ENCODE measurements at places on chromosomes 4 and X.

DNA sequence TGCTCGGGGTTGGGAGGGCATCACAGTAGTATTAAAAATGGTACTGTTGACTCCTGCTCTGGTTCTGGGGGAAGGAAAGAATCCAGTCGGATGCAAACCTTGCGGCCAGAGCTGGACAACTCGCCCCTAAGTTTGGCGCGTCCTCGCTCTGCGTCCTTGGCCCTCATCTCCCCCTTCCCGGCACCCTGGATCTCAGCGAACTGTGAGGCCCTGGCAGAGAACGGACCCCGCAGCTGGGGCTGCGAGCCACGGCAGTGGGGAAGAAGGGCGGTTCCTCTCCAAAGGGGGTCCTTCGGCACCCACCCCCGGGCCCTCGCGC is 14.0 kb downstream of the ARHGEF6 start:
- H3K4me1 ChIP-seq: no peaks in the 10 kb centered on the region
- H3K27ac ChIP-seq: peak overlapping the region; percentile 90
- H3K4me3 ChIP-seq: peak overlapping the region; percentile 59
- H3K36me3 ChIP-seq: no peaks in the 10 kb centered on the region
- no peaks in the 10 kb centered on the region for H3K27me3 ChIP-seq
- no peak for DNase-seq

GRCh38 chr4:127284236-127284635 is 348.5 kb upstream of the INTU start:
- H3K36me3 ChIP-seq: no peaks in the 10 kb centered on the region
- H3K27ac ChIP-seq: no peak overlapping the region
- no peaks in the 10 kb centered on the region for H3K27me3 ChIP-seq
- no peaks in the 10 kb centered on the region for H3K4me1 ChIP-seq
- H3K4me3 ChIP-seq: no peak overlapping the region

DNA sequence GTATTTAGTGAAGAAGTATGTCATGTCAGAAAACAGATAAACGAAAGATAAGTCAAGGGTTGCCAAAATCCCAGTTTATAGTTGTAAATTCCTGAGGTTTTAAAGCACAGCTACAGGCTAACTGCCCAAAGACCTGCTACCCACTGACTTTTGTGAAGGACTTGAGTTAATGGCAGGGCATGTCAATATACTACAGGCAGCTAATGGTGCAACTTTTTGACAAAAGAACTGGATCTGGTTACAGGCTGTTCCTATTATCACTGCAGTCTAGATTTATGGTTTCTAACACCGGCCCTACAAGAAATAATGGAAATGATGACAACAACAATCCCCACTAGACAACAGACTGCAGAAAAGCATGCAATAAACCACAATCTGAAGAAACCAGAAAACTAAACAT is 6.4 kb downstream of the SCML2 start:
- DNase-seq: no peak
- no peaks in the 10 kb centered on the region for H3K27me3 ChIP-seq
- no peak overlapping the region for H3K27ac ChIP-seq
- H3K36me3 ChIP-seq: no peaks in the 10 kb centered on the region
- H3K4me3 ChIP-seq: no peak overlapping the region

DNA sequence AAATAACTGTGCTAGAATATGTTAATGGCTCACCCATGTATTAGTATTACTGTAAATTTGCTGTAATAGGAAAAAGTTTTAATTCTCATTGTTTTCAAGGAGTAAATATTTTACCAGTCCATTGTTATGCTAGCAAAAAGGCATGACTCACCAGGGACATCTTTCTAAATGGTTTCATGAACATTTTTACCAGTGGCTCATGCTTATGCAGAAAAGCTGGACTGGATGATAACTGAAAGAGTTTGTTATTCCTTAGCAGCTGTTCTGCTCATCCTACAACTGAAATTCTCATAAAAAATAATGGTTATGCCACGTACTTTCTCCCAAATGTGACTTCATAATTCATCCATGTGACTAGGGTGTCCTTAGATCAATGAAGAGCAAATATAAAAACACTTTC is 111.9 kb upstream of the PCDH18 start:
- no peak for DNase-seq
- H3K4me3 ChIP-seq: no peak overlapping the region
- no peaks in the 10 kb centered on the region for H3K27me3 ChIP-seq

DNA sequence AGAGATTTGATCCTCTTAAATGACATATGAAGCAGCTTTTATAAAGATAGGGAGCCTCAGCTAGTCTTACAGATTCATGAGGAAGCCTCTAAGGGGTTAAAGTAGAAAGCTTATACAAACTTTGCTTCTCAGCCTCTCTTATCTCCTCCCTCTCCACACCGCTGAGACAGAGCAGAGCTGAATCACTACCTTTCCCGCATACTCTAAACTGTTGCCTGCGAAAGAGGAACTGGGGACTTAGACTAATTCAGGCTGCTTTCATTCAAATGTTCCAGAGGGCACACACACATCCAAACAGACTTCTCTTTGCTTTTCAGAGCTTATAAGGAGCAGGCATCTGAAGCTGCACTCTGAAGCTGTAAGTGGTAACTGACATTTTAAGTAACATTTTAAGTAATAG is at the start of gene SERTM2:
TSS of gene SERTM2 (plus strand) at position 169 of the 400 bp plus-strand sequence. CDS start 7,213 bp downstream, outside the sequence.
- H3K4me3 ChIP-seq: no peak within 1 kb of the TSS
- no peak within 1 kb of the TSS for H3K27ac ChIP-seq
- H3K4me1 ChIP-seq: no peaks in the 10 kb centered on the region
- H3K27me3 ChIP-seq: no peaks in the 10 kb centered on the region

- H3K27ac ChIP-seq: no peak overlapping the region
- no peaks in the 10 kb centered on the region for H3K27me3 ChIP-seq
- no peak for DNase-seq
- H3K36me3 ChIP-seq: no peaks in the 10 kb centered on the region
These were observed 253.9 kb upstream of the PPARGC1A start for GRCh38 chr4:24143741-24144140.

DNA sequence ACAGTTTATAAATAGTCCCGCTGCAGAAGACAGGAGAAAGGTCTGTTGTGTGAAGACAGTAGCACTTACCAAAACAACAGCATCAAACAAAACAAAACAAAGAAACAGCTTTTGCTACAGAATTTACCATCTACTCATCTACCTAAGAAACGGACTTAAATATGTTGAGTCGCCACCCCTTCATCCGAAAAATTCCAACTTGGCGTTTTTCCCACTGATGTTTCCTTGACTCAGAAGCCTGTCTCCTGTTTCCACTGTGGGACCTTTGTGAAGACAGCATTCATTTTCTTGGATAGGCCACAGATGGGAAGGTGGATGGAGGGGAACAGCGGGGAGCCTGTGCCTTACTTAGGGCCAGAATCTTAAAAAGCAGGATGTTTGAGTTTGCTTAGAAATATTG is 1.3 kb upstream of the ITM2A start:
- H3K4me3 ChIP-seq: no peak overlapping the region
- H3K4me1 ChIP-seq: no peaks in the 10 kb centered on the region
- DNase-seq: no peak
- no peaks in the 10 kb centered on the region for H3K27me3 ChIP-seq
- H3K36me3 ChIP-seq: no peaks in the 10 kb centered on the region

DNA sequence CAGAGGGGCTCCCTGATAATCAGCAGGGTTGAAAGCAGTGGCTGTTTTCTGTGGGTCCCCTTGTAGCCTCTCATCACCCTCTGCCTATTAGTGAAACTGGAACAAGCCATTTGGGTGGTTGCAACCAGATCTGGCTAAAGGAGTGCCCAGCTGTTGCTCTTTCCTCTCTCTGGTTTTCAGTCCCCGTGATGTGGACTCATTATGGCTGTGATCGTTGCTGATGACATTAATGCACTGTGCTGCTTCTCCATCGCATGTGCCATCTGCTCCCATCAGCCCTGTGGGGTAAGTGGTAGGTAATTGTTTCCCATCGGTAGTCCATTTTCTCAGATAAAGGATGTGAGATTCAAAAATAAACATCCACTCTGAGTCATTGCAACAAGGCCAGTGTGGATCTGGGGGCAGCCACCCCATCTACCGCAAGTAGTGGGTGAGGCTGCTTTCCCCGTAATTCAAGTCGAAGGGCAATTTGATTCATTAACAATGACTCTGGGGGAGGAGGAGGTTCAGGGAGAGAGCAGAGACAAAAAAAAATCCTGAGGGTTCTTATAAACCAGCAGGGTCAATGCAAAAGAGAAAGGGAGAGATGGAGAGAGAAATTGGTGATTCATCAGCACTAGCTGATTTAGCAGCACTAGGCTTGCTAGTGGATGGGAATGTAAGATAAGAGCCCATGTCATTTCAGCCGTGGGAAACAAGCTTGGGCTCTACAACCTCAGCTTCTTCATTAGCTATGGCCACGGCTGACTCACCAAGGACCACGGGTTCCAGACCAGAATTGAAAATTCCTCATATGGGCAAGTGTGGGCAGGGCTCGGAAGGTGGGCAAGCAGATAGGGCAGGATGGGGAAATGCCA is 357.8 kb downstream of the MID1IP1 start:
- H3K27ac ChIP-seq: no peak overlapping the region
- no peak for DNase-seq
- H3K36me3 ChIP-seq: no peaks in the 10 kb centered on the region
- no peak overlapping the region for H3K4me3 ChIP-seq
- H3K27me3 ChIP-seq: no peaks in the 10 kb centered on the region
- no peaks in the 10 kb centered on the region for H3K4me1 ChIP-seq

- H3K27me3 ChIP-seq: no peaks in the 10 kb centered on the region
- no peak overlapping the region for H3K4me3 ChIP-seq
- H3K27ac ChIP-seq: no peak overlapping the region
- H3K4me1 ChIP-seq: no peaks in the 10 kb centered on the region
These were observed 165.7 kb upstream of the MAMLD1 start for GRCh38 chrX:150197388-150197787.

- DNase-seq: no peak
- H3K27ac ChIP-seq: no peak overlapping the region
- no peaks in the 10 kb centered on the region for H3K36me3 ChIP-seq
- no peak overlapping the region for H3K4me3 ChIP-seq
These were observed 82.6 kb downstream of the GK start for GRCh38 chrX:30735839-30736238.

GRCh38 chrX:125757794-125758564 is 408.1 kb downstream of the DCAF12L2 start:
- H3K4me3 ChIP-seq: no peak overlapping the region
- H3K4me1 ChIP-seq: no peaks in the 10 kb centered on the region
- no peaks in the 10 kb centered on the region for H3K27me3 ChIP-seq
- no peaks in the 10 kb centered on the region for H3K36me3 ChIP-seq
- no peak for DNase-seq

DNA sequence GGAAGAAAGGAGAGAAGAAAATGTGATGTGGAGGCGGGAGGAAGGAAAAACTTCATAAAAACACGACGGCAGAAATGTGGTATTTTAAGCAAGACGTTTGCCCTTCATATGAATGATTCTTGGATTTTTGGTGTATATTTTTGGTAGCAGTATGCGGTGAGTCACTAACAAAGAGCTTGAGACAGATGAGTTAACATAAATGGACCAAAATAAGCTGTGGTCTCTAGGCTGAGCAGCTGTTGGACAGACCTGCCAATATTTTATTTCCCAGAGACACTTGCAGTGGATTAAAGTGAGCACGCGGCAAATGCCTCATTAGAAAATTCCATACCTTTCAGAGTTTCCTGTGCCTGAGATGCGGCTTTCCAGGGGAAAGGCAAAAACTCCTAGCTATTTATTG is 43.1 kb upstream of the RPS6KA3 start:
- no peak overlapping the region for H3K4me3 ChIP-seq
- H3K27me3 ChIP-seq: no peaks in the 10 kb centered on the region
- no peaks in the 10 kb centered on the region for H3K4me1 ChIP-seq
- no peak for DNase-seq
- no peak overlapping the region for H3K27ac ChIP-seq
- H3K36me3 ChIP-seq: no peaks in the 10 kb centered on the region

DNA sequence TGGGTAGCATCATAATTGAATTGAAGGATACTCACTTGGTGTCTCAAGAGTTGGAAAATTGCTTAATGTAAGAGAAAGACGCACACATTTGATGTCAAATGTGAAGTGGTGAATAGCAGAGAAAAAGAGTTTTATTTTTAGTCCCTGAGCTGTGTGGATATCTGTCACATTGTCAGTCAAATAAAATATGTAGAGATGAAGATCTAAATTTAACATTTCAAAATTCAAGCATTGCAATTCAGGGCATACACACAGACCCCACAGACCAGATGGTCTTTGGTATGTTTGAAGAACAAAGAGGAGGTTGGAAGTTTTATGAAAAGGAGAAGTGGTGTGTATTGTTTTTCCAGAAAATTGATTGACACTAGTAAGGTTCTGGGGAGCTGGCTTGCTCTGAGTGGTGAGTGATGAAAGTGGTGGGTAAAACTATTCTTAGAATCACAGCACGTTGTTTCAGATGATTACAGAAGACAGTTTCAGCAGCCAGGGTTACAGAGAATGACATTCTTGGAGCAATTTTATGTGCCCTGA is 44.9 kb upstream of the BBS12 start:
- H3K4me1 ChIP-seq: no peaks in the 10 kb centered on the region
- H3K27ac ChIP-seq: no peak overlapping the region
- no peaks in the 10 kb centered on the region for H3K36me3 ChIP-seq

DNA sequence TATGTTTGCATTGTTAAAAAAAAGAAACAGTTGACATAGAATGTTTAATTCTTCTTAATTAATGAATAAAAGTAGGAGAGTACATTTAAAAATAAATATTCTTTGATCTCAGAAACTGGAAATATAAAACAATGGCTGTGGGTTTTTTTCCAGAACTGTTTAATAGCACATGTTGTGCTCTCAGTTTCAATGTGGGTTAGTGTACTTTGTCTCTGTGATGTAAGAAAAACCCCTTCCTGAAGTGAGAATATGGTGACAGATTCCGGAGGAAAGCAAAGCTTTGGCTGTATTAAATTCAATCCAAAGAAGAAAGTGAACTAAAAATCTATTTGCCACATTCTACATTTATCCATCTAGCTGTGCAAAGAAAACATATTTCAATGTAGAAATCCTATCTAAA is 261.9 kb upstream of the ADGRL3 start:
- H3K27me3 ChIP-seq: no peaks in the 10 kb centered on the region
- no peak overlapping the region for H3K27ac ChIP-seq
- no peaks in the 10 kb centered on the region for H3K36me3 ChIP-seq
- H3K4me1 ChIP-seq: no peaks in the 10 kb centered on the region
- no peak overlapping the region for H3K4me3 ChIP-seq
- DNase-seq: no peak

- H3K27me3 ChIP-seq: no peaks in the 10 kb centered on the region
- no peaks in the 10 kb centered on the region for H3K36me3 ChIP-seq
- H3K4me1 ChIP-seq: no peaks in the 10 kb centered on the region
- no peak overlapping the region for H3K4me3 ChIP-seq
- no peak for DNase-seq
These were observed 38.3 kb downstream of the ARAP2 start for GRCh38 chr4:36206012-36206411.

- no peak overlapping the region for H3K4me3 ChIP-seq
- H3K36me3 ChIP-seq: no peaks in the 10 kb centered on the region
- DNase-seq: no peak
- H3K27me3 ChIP-seq: no peaks in the 10 kb centered on the region
These were observed 6.8 kb downstream of the SEPTIN6 start for GRCh38 chrX:119686087-119686691.

- H3K4me1 ChIP-seq: no peaks in the 10 kb centered on the region
- no peak overlapping the region for H3K4me3 ChIP-seq
- no peaks in the 10 kb centered on the region for H3K27me3 ChIP-seq
- no peak overlapping the region for H3K27ac ChIP-seq
These were observed 19.1 kb upstream of the MSX1 start for GRCh38 chr4:4840351-4840750.

Data from ascending aorta (tissue), 2 donors.